Activated CD8-positive, alpha-beta T cell treated with anti-CD3 and anti-CD28 coated beads for 36 hours (primary cell): ENCODE measurements at places on chromosomes 3 and 15. TPM values are rescaled to one million over a fixed set of nuclear protein-coding genes. Genes with fewer than 3 reads are reported as not detected.

The THBS1 gene
- total RNA-seq: 1.1 TPM

The LRRC34 gene
- 6.6 TPM for total RNA-seq

The CHRNA7 gene
- 0.20 TPM for total RNA-seq

- peaks cover 4% of the 10 kb centered on the region for H3K36me3 ChIP-seq
- no peak overlapping the region for H3K27ac ChIP-seq
- no peak for DNase-seq
- no peak overlapping the region for H3K4me3 ChIP-seq
- H3K4me1 ChIP-seq: peaks cover 51% of the 10 kb centered on the region
- no peaks in the 10 kb centered on the region for H3K27me3 ChIP-seq
Measured at GRCh38 chr15:51855612-51856011, 26.2 kb downstream of the TMOD3 start.

- no peak overlapping the region for H3K27ac ChIP-seq
- H3K4me1 ChIP-seq: peaks cover under 1% of the 10 kb centered on the region
- no peak for DNase-seq
- no peak overlapping the region for H3K4me3 ChIP-seq
Measured at GRCh38 chr15:39616731-39617455, 36.0 kb downstream of the THBS1 start.

The OSBPL10 gene
- 2.1 TPM for total RNA-seq

DNA sequence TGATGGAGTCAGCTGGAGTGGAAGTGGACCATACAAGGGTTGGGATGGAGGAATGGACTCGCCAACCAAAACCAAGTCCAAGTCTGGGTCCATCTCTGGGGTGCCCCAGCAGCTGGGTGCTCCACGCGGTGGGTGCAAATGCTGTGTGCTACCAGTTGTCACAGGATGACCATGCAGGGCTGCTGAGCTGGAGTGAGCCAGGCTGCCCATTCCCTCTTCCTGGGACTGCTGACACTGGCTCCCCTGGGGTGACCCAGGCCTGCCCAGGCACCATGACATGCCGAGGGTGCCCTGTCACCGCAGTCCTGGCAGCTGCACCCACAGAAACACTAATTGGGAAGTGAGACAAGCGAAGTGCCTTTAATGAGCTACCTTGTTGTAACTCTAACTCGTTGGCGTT lies 140.2 kb downstream of the TPRA1 start:
- no peaks in the 10 kb centered on the region for H3K36me3 ChIP-seq
- peaks cover 3% of the 10 kb centered on the region for H3K4me1 ChIP-seq
- no peak overlapping the region for H3K27ac ChIP-seq
- peaks cover 20% of the 10 kb centered on the region for H3K27me3 ChIP-seq
- no peak overlapping the region for H3K4me3 ChIP-seq

DNA sequence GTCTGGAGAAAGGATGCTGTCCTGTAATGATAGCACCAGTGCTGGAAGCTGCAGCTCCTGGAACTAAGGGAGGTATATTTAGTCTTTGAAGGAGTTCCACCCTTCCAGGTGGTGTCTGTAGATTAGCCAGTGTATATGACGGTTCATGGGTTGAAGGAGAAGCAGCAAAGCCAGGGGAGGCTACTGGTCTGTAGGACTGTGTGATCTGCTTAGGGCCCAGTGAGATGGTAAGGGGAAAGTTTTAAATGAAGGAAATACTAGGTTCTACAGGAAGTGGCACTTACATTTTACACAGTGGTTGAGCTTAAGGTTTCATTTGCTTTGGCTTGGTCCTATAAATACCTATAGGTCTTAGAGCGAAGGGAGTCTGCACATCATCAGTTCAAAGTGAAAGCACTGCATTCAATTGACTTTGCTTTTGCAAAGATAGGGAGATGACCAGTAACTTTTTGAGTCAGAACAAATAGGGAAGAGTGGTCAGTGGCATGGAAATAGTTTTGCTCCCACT lies 5.6 kb downstream of the SLC25A38 start:
- H3K36me3 ChIP-seq: peaks cover 47% of the 10 kb centered on the region
- peak overlapping the region; percentile 86 for H3K27ac ChIP-seq

DNA sequence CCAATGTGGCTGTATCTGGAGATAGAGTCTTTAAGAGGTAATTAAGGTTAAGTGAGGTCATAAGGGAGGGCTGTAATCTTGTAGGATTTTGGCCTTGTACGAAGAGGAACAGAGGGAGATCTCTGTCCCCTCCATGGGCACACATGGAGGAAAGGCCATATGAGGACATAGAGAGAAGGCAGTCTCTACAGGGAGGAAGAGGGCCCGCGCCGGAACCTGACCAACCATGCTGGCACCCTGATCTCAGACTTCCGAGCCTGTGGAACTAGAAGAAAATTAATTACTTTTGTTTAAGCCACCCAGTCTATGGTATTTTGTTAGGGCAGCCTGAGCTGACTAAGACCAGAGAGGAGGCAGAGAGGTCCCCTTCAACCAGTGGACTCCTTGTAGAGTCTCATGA lies 17.7 kb upstream of the MRPS22 start:
- H3K4me3 ChIP-seq: no peak overlapping the region
- no peak for DNase-seq
- no peak overlapping the region for H3K27ac ChIP-seq
- H3K36me3 ChIP-seq: no peaks in the 10 kb centered on the region

GRCh38 chr15:25684521-25685431 lies 178.4 kb downstream of the ATP10A start:
- no peak overlapping the region for H3K4me3 ChIP-seq
- H3K27me3 ChIP-seq: no peaks in the 10 kb centered on the region
- H3K36me3 ChIP-seq: peaks cover 32% of the 10 kb centered on the region
- H3K4me1 ChIP-seq: no peaks in the 10 kb centered on the region
- H3K27ac ChIP-seq: no peak overlapping the region

The SPATA16 gene
- total RNA-seq: not detected

- H3K4me1 ChIP-seq: no peaks in the 10 kb centered on the region
- no peaks in the 10 kb centered on the region for H3K36me3 ChIP-seq
- no peak overlapping the region for H3K4me3 ChIP-seq
- no peaks in the 10 kb centered on the region for H3K27me3 ChIP-seq
- DNase-seq: no peak
Measured at GRCh38 chr3:99324636-99325203, 313.7 kb upstream of the COL8A1 start.

DNA sequence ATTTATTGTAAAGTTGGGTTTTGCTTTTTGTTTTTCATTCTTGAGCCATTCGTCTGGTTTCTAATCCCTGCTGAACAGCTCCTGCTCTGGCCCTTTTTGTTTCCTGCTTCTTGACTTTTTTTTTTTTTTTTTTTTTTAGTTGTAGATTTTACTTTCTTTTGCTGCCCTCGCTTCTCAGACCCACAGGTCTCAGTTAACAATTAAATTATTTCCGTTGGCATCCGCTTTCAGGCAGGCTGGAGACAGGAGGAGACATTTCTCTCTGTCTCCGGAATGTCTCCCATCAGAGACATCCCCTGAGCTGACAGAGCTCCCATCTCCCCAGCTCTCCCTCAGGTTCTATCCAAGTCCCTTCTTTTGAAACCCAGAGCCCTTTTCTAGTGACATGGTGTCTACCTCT lies 68.6 kb downstream of the SLC6A6 start:
- no peak overlapping the region for H3K4me3 ChIP-seq
- H3K27me3 ChIP-seq: no peaks in the 10 kb centered on the region
- no peaks in the 10 kb centered on the region for H3K4me1 ChIP-seq
- no peak for DNase-seq

The DAZL gene
- not detected for total RNA-seq

The MORC1 gene
- not detected for total RNA-seq

- H3K36me3 ChIP-seq: peaks cover 4% of the 10 kb centered on the region
- H3K4me1 ChIP-seq: peaks cover 23% of the 10 kb centered on the region
- DNase-seq: no peak
- peak overlapping the region; percentile 91 for H3K27ac ChIP-seq
- H3K27me3 ChIP-seq: no peaks in the 10 kb centered on the region
- H3K4me3 ChIP-seq: peak overlapping the region; percentile 87
Measured at GRCh38 chr15:82263350-82263749, 732 bp downstream of the SAXO2 start.

DNA sequence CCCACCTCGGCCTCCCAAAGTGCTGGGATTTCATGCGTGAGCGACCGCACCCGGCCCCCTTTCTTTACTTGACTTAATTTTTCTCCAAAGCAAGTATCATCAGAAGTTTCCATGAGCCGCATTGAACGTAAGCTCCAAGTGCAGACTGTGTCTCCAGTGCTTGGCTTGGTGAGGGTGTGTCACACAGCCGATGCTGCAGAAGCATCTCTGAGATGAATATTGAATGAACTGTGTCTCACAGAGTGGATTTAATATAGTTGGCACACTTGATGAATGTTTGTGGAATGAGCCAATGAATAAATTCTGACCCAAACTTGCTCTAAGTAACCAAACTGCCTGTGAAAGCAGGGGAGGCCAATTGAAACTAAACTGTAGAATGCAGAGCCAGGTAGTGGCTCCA lies 159.4 kb upstream of the KBTBD8 start:
- DNase-seq: no peak
- H3K4me1 ChIP-seq: no peaks in the 10 kb centered on the region
- peaks cover 6% of the 10 kb centered on the region for H3K27me3 ChIP-seq
